ENCODE measurements at places on chromosomes 13 and 19.
A peak's percentile ranks its signal among the peaks of the same experiment; 100 is the strongest.

GRCh38 chr19:34997071-34997617 is 3.0 kb upstream of the GRAMD1A start:
- no peak for DNase-seq

DNA sequence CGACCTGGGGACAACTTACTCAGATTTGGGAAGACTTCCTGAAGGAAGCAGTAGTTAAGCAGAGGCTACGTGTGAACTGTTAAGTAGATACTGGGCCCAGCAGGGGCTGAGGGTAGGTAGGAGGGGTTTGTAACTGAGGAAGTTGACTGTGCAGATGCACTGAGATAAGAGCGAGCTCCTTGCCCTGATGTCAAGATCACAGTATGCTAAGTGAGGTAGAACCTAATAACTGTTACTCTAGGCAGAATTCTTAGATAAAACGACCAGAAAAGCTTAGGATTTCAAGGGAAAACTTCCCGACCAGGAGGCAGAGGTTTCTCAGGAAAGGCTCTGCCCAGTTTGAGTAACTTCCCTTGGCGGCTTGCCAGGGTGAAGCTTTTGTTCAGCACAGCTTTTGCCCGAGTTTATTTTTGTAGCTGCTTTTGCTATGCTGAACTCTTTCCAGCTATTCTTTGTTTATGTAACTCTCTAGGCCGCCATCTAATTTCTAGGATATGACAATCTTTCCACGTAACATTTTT is 632.1 kb downstream of the DIAPH3 start:
- DNase-seq = peak; percentile 40

- DNase-seq = no peak
Observed at GRCh38 chr13:112449545-112449930, 73.4 kb downstream of the SPACA7 start.

GRCh38 chr19:10621966-10622365 is 3.4 kb upstream of the SLC44A2 start:
- DNase-seq = no peak

- no peak for DNase-seq
Observed at GRCh38 chr13:25463496-25463895, 91.7 kb downstream of the ATP8A2 start.

GRCh38 chr19:38095411-38096308 is 128.4 kb downstream of the DPF1 start:
- DNase-seq = peak; percentile 68

- DNase-seq = peak; percentile 39
Observed at GRCh38 chr19:18763674-18764590, 27.2 kb downstream of the COMP start.

DNA sequence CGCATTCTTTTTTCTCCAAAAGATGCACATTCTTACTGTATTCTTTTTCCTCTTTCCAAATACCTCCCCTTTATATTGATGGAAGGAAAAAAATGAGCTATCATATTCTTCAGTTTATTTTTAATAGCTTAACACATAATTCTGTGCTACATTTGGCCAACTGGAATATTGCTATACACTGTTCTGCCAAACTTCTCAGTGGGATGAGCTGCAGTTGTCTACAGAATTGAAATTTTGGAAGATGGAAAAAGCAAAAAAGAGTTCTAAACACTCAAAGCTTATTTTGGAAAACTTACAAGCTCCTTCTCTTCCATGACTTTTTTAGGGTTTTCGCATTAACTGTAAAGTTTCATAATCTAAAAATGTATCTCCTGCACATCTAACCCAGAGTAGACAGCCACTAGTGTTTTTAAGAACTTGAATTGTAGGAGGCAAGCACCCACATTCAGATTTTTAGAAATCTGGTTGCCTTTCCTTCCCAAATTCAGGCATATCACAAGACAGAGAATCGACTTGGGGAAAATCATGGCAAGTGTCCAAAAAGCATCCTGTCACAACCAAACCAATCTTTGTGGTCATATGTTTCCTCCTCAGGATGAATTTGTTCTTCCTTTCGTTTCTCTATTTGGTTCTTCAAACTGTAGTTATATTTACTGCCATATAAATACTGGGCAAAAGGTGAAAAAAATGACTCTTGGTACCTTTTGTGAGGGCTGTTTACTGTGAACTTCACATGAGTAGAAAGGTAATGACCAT is 111.4 kb upstream of the FRY start:
- DNase-seq = no peak

- peak; percentile 73 for DNase-seq
Observed at GRCh38 chr19:1566392-1567115, 1.6 kb downstream of the MEX3D start.

DNA sequence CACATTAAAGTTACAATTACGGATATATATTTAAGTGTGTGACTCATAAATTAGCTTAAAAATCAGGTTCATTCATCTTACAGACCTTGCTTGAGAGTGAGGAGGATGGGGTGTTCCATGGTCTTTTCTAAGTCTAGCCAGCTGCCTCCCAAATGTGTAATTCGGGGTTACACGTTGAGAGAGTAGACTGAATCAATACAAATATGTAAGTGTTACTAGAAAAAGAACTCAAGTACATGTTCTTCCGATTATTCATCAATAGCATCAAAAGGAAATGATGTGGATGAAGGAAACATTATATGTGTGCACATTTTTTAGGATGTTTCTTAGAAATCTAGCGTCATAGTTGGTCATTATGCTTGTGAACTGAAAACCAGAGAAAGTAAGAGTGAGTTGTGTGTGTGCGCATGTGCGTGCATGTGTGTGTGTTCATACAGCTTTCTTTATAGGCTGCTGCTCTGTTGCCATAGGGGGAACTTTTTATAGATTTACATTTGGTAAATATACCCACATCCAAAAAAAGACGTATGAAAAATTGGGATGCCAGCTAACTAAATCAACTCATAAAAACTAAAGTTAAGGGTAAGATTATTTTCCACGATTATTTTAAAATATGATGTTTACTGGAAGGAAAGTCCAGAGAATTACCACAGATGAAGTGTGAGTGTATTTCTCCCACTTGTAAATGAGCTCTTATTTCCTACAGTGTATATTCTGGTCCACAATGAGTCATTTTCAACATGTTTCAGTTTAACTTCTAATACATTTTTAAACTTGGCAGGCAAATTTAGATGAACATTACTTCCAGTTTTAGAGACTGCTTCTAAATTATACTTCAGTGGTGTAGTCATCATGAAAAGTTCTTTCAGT is 82.4 kb downstream of the PIBF1 start:
- no peak for DNase-seq

- no peak for DNase-seq
Observed at GRCh38 chr19:20271215-20271926, 104.4 kb downstream of the ZNF486 start.

DNA sequence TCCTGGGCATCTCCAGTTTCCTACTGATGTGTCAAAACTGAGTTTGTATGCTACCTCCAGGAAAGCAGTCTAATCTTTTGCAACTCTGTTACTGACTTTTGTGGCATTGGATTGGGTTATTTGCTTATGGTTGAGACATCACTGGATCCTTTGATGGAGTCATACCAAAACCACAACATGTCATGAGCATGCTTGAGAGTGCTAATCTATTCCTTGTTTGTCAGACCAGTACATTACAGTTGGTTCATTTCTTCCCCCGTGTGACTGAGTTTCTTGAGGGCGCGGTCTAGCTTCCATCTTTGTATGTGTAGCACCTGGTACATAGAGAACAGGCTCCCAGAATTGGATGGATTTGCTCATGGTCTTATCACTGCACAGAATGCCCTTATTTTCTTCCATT is 43.2 kb downstream of the SUGT1 start:
- DNase-seq = no peak

DNA sequence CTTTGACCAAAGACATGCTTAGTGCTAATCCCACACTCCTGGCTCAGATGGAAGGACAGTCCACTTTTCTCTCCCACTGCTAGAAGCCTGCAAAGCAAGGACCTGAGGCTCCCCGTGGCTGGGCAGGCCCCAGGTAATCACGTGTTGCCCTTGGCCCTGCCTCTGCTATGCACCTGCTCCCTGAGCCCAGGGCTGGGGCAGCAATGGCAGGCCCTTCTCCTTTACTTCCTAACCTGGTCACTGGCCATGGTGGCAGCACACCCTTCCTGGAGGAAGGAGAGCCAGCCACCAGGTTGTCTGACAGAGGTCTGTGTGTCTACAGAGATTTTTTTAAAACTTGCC is 27.9 kb upstream of the ZNF492 start:
- DNase-seq = no peak

DNA sequence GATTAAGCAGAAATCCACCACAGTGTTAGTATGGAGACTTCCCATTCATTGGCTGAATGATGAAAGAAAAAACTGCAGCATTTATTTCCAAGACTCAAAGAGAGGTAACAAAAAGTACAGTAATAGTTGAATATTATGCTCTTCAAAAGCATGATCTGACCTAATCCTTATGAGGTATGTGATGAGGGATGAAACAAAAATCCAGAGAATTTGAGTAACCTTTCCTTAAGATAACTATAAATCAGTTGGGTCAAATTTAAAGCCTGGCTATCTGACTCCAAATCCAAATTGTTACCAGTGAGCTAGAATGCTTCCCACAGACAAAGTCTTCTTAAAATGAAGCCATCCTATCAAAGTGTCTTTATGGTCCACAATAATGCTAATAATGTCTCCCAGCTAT is 38.1 kb downstream of the NUFIP1 start:
- DNase-seq = no peak

GRCh38 chr19:17080440-17080801 is 4.8 kb downstream of the MYO9B start:
- no peak for DNase-seq

- no peak for DNase-seq
Observed at GRCh38 chr13:101986316-101986715, 415.5 kb downstream of the FGF14 start.

GRCh38 chr19:29088761-29089160 is 124.2 kb downstream of the UQCRFS1 start:
- DNase-seq = no peak

DNA sequence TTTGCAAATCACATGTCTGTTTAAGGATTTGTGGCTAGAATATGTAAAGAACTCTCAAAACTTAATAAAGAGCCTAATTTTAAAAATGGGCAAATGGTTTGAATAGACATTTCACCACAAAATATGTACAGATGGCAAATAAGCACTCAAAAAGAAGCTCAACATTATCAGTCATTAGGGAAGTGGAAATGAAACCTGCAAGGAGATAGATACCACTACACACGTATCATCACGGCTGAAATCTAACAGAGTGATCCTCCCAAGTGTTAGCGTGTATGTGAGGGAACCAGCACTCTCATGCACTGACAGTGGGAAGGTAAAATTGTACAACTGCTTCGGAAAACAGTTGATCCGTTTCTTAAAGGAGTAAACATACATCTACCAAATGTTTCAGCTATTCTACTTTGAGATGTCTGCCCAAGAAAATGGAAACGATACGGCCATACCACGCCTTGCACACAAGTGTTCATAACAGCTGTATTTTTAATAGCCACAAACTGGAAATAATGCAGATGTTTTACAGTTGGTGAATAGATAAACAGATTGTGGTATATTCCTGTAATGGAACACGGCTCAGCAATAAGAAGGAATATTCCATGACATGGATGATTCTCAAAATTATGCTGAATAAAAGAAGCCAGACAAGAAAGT is 14.5 kb downstream of the ARHGEF7 start:
- DNase-seq = no peak

DNA sequence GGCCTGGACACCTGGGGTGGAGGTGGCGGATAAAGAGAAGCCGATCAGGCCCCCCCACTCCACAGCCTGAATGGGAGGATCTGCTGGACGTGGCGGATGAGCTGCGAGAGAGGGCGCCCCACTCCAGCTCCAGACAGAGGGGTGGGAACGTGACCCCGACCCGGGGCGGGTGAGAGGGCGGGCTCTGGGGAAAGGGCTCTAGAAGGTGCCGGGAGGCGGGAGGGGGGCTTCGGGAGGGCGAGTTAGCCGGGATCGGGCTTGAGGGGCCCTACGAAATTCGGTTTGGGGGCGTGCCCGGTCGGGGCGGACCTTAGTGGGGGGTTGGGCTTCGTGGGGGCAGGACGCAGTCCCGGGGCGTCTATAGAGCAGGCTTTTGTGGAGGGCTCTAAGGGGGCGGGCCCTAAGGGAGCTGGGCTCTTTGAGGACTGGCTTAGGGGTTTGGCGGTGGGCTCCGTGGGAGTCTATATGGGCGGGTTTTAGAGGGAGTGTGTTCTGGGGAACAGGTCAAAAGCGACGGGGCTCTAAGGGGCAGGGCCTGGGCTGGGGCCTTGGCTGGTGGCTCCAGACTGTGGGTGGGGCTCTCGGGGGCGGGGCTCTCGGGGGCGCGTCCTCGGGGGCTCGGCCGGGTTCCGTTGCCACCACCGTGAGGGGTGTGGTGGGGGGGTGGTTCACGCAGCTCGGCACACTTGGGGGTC is 4.1 kb upstream of the NANOS3 start:
- no peak for DNase-seq

DNA sequence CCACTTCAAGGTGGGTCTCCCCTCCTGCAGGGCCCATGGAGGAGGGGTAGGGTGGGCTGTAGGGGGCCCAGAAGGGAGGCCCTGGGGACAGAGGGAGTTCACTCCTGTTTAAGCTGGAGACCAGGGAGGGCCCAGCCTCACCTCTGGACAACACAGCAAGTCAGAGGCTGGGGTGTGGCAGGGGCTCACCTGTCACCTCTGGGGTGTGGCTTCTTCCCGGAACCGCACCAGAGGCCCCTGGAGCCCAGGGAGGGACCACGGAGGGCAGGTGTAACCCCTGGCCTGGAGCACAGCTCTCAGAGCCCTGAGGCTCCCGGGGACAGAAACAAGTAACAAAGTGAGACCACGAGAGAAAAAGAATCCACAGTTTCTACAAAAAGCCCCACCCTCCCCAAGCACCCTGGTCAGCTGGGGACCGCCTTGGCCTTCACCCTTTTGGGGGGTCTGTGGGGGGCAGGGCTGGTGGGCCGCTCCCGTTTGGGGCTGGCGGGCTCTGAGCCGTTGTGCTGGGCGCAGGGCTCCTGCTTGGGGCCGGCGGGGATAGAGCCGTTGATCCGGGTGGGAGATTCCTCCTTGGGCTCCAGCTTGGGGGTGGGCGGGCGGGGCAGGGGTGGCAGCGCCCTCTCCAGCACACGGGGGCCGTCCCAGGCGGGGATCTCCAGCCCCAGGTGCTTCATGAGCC is 8.0 kb downstream of the SIRT6 start:
- DNase-seq = no peak

GRCh38 chr19:46340051-46340659 is 6.7 kb upstream of the PPP5C start:
- no peak for DNase-seq

DNA sequence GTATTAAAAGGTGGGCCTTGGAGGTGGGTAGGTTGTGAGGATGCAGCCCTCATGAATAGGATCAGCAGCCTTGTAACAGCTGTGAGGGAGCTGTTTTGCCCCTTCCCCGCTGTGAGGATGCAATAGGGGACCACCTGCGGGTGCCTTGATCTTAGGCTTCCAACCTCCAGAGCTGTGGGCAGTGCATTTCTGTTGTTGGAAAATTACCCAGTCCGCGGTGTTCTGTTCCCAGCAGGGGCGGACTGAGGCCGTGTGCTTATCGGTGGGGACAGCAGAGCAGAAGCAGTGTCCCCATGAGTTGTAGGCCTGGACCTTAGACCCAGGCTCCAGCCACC is 54.8 kb upstream of the TEX29 start:
- DNase-seq = no peak

GRCh38 chr13:110237875-110238817 is 68.8 kb downstream of the COL4A1 start:
- no peak for DNase-seq

- DNase-seq = peak; percentile 59
Observed at GRCh38 chr13:78241278-78241919, 322.8 kb upstream of the EDNRB start.

- DNase-seq = no peak
Observed at GRCh38 chr19:30881930-30882329, 467.3 kb downstream of the TSHZ3 start.

GRCh38 chr19:10979951-10980381 is 19.1 kb downstream of the SMARCA4 start:
- no peak for DNase-seq

- DNase-seq = peak; percentile 88
Observed at GRCh38 chr19:3047496-3048189, 14.7 kb downstream of the TLE5 start.
